ENCODE measurements at places on chromosomes 13 and 19.

DNA sequence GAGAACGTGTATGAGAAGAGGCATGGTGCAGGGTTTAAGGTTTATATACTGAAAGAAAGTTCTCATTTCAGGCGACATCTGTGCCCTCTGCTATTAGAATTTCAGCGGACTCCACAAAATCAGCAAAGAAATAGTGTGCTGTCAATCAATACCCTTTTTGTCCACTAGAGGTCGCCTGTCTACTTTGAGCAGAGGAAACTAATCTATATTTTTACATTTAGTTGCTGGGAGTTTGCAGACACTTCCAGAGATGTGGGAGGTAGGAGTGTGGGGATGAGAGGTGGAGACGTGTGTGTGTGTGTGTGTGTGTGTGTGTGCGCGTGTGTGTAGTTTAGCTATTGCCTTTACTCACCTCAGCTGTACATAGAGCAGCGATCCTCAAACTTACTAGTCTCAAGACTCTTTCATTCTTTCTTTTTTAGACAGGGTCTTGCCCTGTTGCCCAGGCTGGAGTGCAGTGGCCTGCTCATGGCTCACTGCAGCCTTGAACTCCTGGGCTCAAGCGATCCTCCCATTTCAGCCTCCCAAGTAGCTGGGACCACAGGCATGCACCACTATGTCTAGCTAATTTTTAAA lies 9.7 kb downstream of the INAFM1 start:
- no peaks in the 10 kb centered on the region for H3K36me3 ChIP-seq
- H3K4me1 ChIP-seq = peaks cover 1% of the 10 kb centered on the region
- no peaks in the 10 kb centered on the region for H3K27me3 ChIP-seq
- H3K27ac ChIP-seq = no peak overlapping the region

DNA sequence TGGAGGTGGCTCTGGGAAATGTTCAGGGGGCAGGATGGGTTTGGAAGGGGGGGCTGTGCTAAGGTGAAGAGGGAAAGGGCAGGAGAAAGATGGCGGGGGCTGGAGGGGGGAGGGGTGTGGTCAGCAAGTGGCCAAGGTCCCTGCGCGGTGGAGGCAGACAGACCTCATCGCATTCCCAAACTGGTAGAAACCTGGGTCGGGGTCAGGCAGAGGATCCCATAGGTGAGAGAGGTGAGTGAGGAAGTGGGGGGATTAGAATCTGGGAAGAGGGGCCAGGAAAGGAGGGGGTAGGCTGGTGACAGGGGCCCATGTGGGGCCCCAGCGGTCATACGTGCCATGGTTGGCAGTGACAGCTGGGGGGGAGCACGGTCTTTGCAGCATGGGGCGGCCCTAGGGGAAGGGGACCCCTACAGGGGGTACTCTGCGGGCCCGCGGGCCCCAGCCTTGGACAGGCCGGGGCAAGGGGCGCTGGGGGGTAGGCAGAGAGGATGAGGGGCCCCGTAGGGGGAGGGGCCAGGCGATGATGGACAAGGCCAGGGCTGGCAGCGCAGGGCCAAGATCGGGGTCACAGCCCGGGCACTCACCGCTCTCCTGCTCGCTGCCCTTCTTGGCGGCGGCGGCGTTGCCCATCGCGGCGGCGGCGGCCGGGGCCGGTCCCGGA lies 514 bp downstream of the PRKACA start:
- no peaks in the 10 kb centered on the region for H3K27me3 ChIP-seq
- H3K4me1 ChIP-seq = peaks cover 40% of the 10 kb centered on the region
- H3K36me3 ChIP-seq = peaks cover 7% of the 10 kb centered on the region

DNA sequence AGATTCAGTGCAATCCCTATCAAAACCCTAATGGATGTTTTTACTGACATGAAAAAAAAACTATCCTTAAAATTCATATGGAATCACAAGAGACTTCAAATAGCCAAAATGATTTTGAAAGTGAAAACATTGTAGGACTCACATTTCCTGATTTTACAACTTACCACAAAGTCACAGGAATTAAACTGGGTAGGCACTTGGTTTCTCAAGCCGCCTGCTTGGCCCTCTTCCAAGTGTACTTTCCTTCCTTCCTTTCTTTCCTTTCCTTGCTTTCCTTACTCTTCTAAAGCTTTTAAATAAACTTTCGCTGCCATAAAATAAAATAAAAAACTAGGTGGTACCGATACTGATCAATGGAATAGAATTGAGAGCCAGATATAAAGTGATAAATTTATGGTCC lies 21.0 kb upstream of the CD33 start:
- H3K36me3 ChIP-seq = no peaks in the 10 kb centered on the region
- no peak overlapping the region for H3K4me3 ChIP-seq
- no peaks in the 10 kb centered on the region for H3K27me3 ChIP-seq
- no peaks in the 10 kb centered on the region for H3K4me1 ChIP-seq
- H3K27ac ChIP-seq = no peak overlapping the region

GRCh38 chr19:6362351-6362801 lies 1.0 kb downstream of the CLPP start:
- no peak for DNase-seq
- no peak overlapping the region for H3K27ac ChIP-seq
- peaks cover 5% of the 10 kb centered on the region for H3K4me1 ChIP-seq

GRCh38 chr19:2974342-2975041 lies 2.9 kb upstream of the TLE6 start:
- no peak for DNase-seq
- no peak overlapping the region for H3K4me3 ChIP-seq
- peaks cover 3% of the 10 kb centered on the region for H3K27me3 ChIP-seq
- H3K4me1 ChIP-seq = peaks cover 24% of the 10 kb centered on the region
- no peaks in the 10 kb centered on the region for H3K36me3 ChIP-seq
